ENCODE measurements at places on chromosomes 13 and 19.

- no peak for DNase-seq
Observed at GRCh38 chr13:79295906-79296706, 109.9 kb downstream of the RBM26 start.

- peak; percentile 78 for DNase-seq
Observed at GRCh38 chr13:32811297-32811800, 204.9 kb upstream of the KL start.

DNA sequence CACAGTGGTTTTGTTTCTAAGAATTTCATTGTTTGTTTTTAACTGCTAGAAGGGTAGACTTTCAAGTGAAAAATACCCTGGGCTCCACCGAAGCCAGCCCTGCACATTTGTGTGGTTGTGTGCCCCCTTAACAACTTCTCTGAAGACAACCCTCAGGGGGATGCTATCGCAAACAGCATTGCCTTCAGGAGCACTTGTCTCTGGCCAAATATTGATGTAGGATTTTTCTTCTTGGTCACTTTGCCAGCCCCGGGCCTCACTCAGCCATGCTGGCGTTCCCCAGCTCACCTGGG lies 69.2 kb upstream of the SERP2 start:
- no peak for DNase-seq

GRCh38 chr19:48897181-48897580 lies 1.4 kb downstream of the TULP2 start:
- no peak for DNase-seq

DNA sequence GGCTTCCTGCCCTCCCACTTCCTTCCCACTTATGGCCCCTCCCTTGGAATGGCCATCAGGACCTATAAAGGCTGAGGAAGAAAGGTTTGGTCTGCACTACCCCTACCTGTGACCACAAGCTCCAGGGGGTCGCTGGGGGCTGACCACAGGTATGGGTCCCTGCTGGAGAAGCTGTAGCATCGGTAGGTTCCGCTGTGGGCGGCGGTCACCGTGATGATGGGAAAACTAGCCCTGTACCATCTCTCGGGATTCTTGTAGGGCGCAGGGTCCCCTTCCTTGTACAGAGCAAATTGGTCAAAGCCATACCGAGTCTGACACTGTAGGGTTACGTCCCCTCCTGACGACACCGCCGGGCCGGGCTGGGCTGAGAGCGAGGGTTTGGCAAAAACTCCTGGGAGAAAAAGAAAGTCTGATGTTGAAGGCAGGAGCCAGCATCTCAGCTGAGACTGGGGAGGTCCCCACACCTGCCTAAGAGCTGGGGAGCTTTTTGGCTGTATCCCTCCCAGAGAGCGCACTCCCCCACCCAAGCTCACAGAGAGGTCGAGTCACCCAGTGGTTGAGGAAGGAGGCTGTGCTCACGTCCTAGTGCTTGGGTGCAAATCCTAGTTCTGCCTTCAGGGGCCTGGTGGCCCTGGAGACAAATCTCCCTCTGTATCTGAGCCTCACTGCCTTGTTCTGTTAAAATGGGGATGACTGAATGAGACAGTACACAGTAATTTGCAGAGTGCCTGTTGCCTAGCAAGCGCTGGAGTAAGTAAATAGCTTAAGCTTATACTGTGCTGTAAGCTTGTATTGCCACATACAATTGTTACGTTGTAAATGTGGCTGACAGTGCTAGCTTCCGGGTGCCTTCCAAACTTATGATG lies 10.4 kb downstream of the GP6 start:
- no peak for DNase-seq

DNA sequence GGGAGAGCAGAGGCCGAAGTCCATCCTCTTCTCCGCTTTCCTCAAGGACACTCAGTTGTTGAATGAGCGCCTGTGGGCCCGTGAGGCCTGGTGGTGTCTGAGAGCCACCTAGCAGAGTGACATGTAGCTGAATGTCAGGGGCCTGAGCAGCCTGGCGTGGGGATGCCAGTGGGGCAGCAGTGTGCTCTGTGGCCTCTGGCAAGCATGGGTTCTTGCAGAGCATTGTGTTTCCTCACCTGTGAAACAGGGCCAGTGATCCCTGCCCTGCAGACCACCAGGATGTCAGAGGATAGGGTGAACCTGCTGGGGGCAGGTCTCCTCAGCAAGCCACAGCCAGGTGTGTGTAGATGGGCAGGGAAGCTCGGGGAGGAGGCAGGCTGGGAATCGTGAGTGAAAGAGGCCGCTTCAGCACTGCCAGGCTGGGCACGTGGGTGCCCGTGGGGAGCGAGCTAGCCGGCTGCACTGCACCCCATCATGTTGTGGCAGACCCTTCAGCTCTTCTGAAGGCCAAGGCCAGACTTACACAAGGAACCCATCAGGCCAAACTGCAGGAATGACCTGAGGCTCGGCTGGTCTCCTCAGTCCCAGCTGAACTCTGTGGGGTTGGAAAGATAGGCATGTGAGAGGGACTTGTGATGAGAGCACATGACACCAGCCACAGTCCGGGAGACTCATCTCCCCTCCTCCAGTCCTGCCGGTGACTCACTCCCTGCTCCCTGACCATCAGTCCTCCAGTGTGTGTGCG lies 5.0 kb downstream of the PPP1R37 start:
- no peak for DNase-seq

DNA sequence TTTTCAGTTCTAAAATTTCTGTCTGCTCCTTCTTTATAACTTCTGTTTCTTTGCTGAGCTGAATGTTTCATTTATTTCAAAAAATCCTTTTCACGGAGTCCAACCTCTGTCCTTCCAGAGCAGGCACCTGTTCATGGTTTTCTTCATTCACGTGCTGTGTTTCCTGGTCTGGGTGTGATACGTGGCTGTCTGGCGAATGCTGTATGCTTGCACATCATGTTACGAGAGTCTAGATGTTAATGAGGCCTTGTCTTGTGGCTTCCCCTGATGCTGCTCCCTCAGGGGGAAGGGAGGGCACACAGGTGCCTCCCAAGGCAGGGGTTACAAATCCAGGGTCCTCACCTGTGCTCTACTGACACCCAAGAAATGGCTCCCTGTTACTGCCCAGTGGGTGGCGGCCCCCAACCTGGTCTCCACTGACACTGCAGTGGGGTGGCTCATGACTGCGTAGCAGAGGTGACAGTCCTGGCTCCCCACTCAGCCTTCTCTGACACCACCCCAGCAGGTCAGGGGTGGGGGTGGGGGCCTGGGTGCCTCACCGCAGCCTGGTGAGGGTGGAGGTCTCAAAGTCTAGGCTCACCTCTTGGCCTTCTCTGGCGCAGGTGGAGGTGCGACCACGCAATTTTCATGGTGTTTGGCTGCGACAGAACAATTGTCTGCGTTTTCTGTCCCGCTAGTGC lies 20.1 kb upstream of the RAB20 start:
- DNase-seq = no peak

GRCh38 chr19:13748169-13748828 lies 16.0 kb upstream of the MRI1 start:
- DNase-seq = peak; percentile 4

GRCh38 chr19:41563854-41564514 lies 12.0 kb upstream of the CEACAM21 start:
- no peak for DNase-seq

DNA sequence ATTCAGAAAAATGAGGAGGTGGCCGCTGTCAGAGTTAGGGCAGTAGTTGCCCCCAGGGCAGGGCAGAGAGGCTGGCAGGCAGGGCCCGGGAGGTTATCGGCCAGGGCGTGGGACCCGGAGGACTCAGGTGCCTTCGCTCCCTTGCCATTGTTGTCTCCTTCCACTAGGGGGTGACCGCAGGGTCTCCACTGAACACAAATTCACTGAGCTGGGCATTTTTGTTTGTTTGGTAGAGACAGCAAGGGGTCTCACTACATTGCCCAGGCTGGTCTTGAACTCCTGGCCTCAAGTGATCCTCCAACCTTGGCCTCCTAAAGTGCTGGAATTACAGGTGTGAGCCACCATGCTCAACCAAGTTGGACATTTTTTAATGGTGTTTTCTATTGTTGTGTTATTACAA lies 25.1 kb downstream of the CARS2 start:
- DNase-seq = no peak

DNA sequence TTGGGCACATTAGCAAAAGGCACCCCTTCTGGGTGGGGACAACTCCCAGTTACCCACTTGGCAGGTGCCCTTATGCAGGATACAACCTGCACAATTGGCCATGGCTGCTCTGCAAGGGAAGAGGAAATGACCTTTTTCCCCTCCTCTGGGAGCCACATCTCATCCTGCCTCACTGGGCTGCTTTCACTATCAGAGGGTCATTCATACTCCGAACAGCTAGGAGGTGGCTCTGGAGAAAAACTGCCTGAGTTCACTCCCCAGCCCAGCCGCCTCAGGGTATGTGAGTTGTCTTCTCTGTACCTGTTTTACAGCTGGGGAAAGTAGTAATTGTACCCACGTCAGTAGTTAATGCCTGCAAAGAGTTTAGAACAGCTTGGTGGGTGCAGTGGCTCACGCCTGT lies 7.1 kb upstream of the ACTN4 start:
- no peak for DNase-seq

GRCh38 chr13:97648171-97648880 lies 214.4 kb downstream of the RAP2A start:
- DNase-seq = no peak

GRCh38 chr19:55486043-55486970 lies 1.3 kb downstream of the NAT14 start:
- no peak for DNase-seq

DNA sequence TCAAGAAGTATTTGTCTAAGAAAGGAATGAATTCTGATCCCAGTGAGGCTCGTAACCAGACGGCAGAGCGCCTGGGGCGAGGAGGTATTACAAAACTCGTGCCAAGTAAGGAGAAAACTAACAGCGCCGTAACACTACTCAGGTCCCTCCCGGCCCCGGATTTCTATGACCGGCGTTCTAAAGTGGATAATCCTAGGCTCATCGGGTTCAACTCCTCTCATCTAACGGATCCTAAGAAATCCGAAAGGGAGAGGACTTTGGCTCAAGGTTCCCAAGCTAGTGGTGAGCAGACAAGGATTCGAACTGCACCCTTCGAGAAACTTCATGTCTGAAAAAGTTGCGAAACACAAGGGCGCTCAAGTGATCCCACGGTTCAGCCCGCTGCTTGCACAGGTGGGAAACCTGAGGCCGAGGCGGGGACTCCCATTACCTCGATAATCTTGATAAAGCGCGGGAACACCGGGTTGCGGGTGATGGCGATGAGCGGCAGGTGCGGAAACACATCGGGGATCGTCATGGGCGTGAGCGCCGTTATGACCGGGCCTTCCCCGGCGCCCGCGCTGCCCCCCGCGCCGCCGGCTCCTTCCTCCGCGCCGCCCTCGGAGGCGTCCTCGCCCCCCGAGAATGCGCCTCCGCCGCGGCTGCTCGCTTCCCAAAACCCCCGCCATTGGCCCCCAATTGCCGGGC lies 529 bp downstream of the LONP1 start:
- DNase-seq = no peak

GRCh38 chr13:101211261-101211660 lies 205.0 kb downstream of the NALCN start:
- DNase-seq = no peak

- no peak for DNase-seq
Observed at GRCh38 chr13:39483326-39483725, 119.7 kb downstream of the LHFPL6 start.

DNA sequence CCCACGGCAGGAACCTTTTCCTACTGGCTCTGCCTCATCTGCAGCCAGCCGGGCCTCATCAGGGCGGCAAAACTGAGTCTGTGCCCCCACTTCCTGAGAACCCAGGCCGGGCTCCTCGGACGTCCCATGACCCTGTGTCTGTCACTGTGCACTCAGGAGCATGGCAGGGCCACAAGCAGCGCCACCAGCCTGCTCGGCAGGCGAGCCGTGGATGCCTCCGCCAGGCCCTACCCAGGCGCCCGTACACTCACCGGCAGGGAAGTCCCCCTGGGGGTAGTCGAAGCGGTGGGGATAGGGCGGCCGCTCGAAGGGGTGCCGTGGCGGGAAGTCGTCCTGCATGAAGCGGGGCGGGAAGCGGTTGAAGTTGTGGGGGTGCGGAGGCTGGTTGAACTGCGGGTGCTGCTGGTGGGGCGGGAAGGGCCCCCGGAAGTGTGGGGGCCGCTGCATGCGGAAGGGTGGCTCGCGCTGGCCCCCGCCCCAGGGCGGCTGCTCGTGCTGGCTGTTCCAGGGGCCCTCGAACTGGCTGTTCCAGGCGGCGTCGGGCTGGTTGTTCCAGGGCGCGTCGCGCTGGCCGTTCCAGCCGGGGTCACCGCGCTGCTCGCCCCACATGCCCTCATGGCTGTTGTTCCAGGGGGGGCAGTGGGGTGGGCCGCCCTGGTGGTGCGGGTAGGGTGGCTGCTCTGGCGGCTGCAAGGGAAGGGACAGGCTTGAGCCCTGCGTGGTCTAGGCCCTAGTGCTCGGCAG lies 17.1 kb downstream of the CHERP start:
- no peak for DNase-seq

DNA sequence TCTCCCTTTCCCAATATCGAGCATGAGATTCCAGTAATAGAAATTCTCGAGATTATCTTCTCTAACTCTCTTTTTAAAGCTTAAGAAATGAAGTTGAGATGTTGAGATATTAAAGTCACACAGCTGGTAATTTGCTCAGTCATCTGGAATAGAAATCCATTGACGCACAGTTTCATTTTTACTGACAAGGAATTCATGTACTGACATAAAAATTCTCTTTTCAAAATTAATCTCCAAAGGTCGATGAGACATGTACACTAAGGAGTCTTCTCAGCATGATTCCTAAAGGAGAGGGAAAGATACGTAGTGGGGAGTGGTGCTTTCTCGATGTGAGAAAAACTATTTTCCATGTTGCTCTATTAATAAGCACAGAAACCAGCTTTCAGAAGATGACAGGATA lies 1639.5 kb upstream of the MIR17HG start:
- no peak for DNase-seq

GRCh38 chr13:102236341-102236740 lies 165.5 kb downstream of the FGF14 start:
- no peak for DNase-seq
